ENCODE measurements at places on chromosomes 4 and X. TPM values are rescaled to one million over a fixed set of nuclear protein-coding genes. Genes with fewer than 3 reads are reported as not detected.

DNA sequence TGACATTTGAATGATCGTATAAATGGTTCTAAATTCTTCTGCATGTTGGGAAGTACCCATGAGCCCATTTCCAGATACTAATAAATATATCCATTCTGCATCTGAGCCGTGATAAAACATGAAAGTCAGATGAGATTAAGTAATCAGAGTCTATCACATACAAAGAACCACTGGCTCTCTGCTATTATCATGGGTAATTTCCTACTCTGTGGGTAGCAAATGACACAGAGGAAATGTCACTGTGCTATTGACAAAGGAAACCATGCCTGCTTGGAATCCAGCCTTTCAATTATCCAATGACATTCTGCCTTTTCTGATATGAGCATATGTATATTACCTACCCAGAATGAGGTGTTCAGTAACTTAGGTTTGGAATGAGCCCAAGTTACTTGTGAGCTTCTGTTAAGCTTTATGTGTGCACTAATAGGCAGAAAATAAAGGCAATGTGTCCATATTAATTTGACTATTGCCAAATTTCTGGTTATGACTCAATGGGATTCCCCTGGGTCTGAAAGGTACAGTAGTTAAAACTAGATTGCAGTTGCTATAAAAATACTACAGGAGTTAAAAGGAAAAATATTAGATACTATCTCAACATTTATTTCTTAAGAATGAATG lies 238.7 kb upstream of the KCNIP4 start:
- DNase-seq: no peak

DNA sequence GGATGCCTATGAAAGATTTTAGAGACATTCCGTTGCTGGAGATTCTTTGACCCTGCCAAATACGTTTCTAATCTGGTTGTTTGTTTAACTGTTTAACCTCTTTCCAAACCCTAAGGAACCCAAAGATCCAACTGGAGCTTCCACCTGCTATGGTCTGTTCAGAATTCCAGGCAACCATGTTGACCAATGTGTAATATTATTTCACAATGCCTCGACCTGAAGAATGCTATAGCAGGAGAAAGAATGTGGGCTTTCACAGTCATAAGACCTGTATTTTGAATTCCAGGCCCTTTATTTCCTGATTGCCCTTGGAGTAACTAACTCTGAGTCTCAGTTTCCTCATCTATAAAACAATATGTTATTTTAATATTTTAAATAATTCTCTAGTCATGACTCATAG lies 90.8 kb downstream of the COL25A1 start:
- DNase-seq: no peak

GRCh38 chrX:50697691-50698090 lies 116.3 kb downstream of the SHROOM4 start:
- DNase-seq: no peak

GRCh38 chr4:62870451-62870850 lies 1538.8 kb downstream of the TECRL start:
- no peak for DNase-seq

DNA sequence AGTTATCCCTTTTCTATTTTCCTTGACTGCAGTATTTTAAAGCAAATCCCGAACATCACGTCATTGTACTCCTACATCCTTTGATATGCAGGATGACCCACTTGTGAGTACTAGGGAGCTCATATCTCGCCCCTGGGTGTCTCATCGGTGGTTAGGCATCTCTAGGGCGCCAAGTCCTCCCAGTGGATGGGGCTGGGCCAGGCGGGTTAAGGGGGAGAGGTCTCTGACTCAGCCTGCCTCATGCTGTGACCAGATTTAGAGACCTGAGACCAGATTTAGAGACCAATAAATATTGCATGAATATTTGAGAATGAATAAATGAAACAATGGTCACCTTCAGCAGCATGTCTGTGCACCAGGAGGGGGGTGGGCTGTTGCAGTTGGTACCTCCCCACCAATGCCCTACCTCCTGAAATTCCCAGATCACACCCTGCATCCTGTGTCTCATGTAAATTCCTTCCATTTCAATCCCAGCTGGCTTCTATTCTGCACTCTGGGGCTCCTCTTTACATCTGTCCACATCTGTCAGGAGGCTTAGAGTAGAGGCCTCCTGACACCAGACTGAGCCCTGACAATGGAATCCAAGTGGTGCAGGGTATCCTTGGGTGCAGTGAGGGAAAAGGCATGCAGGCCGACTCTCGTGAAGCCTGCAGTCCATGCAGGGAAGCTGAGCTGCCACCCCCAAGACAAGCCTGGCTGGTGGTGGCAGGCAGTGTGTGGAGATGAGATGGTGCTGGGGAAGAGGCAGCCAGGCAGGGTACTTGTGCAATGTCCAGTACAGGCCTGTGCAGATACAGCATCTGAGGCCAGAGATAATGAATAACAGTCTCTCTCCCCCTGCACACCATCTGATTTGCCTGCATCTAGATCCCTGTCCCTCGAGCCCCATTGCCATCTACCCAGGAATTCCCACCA lies 5.2 kb downstream of the APLN start:
- no peak for DNase-seq

The PRDM5 gene
- total RNA-seq: 2.2 TPM

The TLR7 gene
- total RNA-seq: under 0.01 TPM
